HS-5 (cell line): ENCODE measurements at places on chromosomes 3 and 15.

- no peak for DNase-seq
Measured at GRCh38 chr3:186825872-186826409, 16.6 kb upstream of the ADIPOQ start.

- DNase-seq = peak; percentile 18
Measured at GRCh38 chr3:16012086-16012485, 162.4 kb upstream of the GALNT15 start.

DNA sequence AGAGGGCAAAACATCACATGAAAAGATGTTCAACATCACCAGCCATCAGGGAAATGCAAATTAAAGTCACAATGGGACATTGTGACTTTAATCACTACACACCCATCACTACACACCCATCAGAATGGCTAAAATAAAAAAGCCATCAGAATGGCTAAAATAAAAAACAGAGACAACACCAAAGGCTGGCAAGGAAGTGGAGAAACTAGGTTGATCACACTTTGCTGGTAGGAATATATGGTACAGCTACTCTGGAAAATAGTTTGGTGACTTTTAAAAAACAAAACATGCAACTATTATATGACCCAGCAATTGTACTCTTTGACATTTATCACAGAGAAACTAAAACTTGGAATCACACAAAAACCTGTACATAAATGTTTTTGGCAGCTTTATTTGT is 15.1 kb upstream of the ABHD5 start:
- no peak for DNase-seq

- no peak for DNase-seq
Measured at GRCh38 chr3:30516238-30516637, 90.2 kb upstream of the TGFBR2 start.

DNA sequence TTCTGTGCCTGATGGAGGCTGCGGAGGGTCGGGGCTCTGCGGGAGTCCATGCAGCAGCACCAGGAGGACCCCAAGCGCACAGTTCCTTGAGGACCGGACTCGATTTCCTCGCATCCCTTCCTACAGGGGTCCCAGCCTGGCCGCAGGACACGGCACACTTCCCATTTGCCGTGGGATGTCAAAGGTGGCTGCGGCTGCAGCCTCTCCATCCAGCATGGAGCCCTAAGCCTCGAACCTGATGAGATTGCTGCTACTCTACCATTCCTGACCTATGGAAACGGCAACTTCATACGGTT is 40.6 kb downstream of the RGMA start:
- no peak for DNase-seq

DNA sequence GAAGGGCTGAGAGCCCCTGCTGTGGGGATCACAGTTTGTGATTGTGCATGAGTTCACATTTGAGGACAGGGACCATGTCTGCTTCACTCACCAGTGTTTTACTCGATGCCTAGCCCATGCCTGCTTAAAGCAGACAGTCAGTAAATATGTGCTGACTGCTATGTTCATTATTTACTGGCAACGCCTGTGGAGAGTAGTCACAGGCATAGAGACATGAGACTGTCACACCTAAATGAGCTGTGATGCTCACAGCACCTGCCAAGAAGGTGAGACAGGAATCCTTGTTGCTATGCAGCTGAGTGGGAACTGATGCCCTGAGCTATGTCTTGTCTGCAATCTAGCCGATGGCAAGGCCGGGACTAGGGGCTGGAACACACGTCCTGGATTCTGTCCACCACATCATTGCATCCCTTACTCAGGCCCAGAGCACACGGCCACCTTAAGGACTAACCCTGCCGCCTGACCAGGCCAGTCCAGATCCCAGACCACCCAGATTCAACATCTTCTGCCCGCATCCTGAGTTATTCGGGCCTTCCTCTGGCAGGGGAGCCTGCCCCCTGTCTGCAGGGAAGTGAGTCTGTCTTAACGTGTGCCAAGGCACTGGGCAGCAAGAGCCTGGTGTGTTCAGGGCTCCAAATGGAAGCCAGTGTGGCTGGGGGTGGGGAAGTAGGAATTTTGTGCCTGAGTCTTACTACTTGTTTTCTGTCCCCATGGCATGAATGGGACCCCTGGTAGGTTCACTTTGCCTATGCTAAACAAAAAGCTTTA is 44.8 kb downstream of the FGD5 start:
- DNase-seq = no peak

GRCh38 chr3:111496894-111497559 is 45.0 kb upstream of the CD96 start:
- DNase-seq = no peak

GRCh38 chr3:73427048-73427706 is 197.6 kb downstream of the PDZRN3 start:
- no peak for DNase-seq

- DNase-seq = no peak
Measured at GRCh38 chr3:140726066-140726465, 48.2 kb downstream of the TRIM42 start.
